Hematopoietic multipotent progenitor cell (in vitro differentiated cells): ENCODE measurements at places on chromosomes 2 and 18.

- no peak for DNase-seq
Measured at GRCh38 chr18:48947560-48947959, 3.2 kb downstream of the SMAD7 start.

DNA sequence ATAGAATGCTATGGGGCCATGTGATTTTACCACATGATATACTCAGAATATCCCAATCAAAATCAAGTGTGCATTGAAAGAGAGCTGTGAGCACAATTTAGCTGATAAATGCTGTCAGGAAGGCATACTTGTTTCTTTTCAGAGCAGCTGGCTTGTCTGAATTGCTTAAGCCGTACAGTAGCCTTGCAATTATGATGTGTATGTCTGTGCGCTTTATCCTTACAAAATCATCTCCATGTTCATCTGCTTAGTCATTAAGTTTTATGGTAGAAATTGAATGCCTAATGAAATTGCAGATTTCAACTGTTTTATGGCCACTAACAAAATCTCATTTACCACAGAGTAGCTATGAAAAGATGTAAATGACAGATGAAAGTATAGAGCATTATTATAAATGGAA lies 346.0 kb upstream of the DLGAP1 start:
- DNase-seq, result no peak

- peak; percentile 33 for DNase-seq
Measured at GRCh38 chr2:202237787-202238233, 587 bp downstream of the SUMO1 start.

- no peak for DNase-seq
Measured at GRCh38 chr18:46268671-46269070, 164.5 kb downstream of the HAUS1 start.

DNA sequence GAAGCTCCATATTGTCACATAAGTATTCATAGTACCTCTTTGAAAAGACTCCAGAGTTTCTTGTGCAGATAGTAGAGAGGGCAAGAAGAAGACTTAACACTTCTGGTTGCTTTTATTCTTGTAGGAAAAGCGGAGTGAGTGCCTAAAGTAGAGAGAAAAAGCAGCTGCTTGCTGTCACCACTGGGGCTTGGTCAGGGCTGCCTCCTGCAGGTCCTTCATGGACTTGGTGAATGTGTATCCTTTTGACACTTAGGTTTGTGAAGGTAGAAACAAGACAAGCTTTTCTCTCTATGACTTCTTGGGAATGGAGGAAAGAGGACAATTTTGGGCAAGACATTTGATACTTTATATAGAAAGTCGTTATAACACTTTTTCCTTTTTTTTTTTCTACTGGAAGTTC lies 312.8 kb upstream of the FANCL start:
- DNase-seq, result no peak

DNA sequence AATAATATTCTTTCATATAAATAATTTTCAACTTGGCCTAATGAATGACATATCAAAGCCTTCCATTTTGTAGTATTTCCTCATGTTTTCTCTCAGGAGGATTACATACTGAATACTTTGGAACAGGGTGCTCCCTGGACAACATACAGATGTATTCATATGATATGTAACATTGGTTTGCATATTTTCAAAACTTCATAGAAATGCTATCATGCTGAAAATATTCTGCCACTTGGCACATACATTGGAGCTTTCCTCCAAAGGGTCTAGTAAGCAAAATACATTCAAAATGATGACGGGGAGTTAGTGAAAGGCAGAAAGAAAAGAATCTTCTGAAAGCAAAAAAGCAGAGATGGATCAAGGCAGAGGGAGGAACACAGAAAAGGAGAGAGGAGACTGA lies 38.1 kb upstream of the RTN4 start:
- no peak for DNase-seq

DNA sequence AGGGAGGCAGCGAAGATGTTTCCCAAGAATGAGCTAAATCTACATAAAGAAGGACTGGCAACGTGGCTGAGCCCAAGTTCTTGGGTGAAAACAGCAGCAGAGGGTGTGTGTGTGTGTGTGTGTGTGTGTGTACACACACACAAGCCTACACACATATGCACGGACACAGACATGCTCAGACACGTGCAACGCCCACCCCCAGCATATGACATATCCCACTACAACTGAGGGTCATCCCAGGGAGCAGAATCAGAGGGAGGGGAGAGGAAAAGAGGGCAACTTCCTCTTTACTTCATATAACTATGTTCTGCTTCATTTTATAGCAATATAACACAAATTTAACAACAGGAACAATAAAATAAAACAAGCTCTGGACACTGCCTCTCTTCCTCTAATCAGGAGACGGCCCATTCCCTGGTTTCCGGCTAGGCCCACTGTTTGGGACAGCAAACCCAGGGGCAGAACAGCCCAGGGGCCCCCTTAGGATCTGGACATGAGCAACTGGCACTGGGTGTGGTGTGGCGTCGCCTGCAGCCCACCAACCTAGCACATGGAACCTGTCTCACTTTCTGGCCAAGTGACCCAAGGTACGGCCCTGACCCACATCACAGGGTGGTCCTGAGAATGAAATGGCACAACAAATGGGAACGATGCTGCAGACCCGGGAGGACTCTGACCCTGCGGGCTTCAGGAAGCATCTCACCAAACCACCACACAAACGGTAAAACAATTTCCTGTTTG lies 25.0 kb downstream of the FAM178B start:
- DNase-seq, result no peak

DNA sequence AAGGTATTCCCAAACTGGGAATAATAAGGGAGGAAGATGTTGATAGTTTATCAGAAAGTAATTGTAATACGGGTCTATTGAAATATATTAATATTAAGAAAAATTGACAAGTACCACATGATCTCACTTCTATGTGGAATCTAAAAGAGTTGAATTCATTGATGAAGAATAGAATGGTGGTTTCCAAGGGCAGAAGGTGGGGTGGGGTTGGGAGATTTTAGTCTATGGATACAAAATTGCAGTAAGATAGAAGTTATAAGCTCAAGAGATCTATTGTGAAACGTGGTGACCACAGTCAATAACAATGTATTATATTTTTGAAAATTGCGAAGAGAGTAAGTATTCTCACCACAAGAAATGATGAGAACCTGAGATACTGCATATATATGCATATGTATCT lies 38.9 kb downstream of the COL3A1 start:
- no peak for DNase-seq

- DNase-seq, result no peak
Measured at GRCh38 chr2:119259296-119259860, 35.7 kb downstream of the STEAP3 start.

- no peak for DNase-seq
Measured at GRCh38 chr2:59353306-59353921, 1112.3 kb upstream of the FANCL start.

- DNase-seq, result no peak
Measured at GRCh38 chr2:84297155-84297554, 161.9 kb downstream of the SUCLG1 start.

DNA sequence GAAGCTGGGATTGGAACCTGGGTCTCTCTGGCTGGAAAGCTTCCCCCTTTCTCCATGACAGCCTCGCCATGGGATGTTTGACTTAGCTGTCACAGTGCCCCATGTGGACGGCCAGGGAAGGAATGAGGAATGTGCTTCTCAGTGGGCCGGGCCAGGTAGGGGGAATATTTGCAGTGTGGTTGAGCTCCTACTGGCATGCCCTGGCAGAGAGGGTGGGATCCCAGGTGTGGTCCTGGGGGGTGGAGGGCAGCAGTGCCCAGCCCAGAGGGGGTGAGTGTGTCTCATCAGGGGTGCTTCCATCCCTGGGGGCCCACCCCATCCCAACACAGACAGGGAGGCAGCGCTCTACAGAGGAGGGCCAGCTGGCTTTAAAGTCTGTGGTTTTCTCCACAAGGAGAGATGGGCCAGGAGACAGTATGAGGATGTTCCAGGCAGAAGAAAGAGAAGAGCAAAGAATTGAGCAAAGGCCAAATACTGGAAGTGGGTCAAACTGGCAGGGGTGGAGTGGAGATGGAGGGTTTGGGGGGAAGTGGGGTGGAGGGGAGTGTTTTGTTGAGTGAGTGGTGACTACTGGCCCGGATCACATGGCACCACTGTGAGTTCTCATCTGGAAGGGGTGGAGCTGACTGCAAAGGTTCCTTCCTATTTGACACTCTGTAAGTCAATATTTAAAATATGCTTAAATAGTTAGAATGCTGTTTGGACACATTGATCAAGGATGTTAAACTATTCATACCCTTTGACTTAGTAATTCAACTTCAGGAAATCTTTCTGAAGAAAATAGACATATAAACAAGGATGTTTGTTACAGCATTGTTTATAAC lies 94.0 kb downstream of the MYCN start:
- DNase-seq, result no peak

- DNase-seq, result no peak
Measured at GRCh38 chr18:11251229-11251890, 102.0 kb upstream of the PIEZO2 start.

DNA sequence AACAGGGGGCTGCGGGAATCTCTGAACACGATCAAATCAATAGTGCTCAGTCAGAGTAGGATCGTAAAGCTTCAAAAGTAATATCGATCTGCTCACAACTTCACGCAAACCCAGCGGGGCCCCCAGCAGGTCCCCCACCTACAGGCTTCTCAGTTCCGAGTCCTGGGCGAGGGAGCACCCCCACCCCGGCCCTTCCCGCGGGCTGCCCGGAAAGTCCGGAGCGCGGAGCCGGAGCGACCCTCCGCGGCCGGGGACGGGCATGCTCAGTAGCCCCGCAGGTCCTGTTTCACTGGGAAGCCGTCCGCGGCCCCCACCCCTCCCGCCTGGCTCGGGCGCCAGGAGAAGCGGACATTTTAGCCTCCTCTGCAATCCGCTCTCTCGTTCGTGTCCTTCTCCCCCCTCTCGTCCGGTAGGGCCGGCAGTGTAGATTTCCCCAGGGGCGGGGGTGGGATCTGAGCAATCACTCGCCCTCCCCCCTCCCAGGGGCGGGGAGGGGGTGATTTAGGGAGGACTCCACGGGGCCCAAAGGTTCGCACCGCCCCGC lies 3.3 kb upstream of the SPRED2 start:
- no peak for DNase-seq

DNA sequence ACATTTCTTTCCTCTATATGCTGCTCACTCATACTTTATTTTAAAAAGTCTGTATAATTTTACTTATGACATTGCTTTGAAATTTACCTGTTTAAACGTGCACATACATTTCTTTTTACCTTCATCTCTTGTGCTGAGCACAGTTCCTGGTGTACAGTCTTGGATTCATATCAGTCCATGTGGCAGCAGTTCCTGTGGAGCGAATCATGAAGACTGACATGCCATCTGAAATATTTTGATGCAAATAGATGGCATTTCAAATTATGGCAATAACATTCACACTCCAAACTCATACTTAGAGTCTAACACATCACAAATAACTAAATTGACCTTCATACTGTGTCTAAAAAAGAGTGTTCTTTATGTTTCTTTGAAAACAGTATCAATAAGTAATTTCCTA lies 90.3 kb upstream of the CDH2 start:
- no peak for DNase-seq

- peak; percentile 72 for DNase-seq
Measured at GRCh38 chr2:25567406-25567805, 106.0 kb downstream of the DTNB start.

- no peak for DNase-seq
Measured at GRCh38 chr2:85956646-85957039, 67.9 kb upstream of the ST3GAL5 start.

DNA sequence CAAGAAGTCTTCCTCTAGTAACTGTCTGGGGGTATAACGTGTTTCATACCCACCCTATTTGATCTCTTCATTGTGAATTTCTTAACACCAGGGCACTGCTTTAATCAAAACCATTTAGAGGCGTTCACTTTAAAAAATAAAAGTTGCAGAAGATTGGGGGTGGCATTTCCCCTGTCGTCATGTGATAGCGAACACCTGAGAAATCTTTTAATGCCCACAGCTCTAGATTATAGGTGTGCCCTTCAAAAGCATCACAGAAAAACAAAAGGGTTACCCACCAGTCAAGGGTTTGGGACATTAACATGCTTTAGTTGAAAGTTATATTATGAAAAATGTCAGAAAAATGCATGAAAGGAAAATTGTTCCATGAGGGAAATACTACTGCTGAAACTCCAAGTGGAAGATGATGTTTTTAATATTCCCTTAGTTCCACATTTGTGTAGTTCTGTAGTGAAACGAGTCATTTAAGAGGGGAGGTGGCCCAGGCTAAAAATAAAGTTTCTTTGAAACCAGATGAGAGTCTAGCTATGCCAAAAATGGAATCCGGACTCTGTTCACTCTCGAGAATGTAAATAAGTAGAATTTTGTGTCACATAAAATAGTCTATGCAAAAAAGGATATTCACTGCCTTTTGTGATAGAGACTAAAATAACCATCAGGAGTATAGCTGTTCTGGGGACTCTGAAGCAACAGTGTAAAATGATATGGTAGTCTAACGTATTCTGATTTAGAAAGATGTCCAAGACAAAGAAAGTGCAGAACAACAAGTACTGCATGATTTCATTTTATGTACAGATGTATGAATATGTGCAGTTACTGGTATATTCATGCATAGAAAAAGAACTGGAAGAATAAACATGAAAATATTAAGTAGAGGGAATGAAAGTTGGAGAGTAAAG lies 95.3 kb downstream of the TMEM247 start:
- DNase-seq, result no peak

GRCh38 chr2:241489733-241490680 lies 18.4 kb downstream of the STK25 start:
- DNase-seq, result no peak

DNA sequence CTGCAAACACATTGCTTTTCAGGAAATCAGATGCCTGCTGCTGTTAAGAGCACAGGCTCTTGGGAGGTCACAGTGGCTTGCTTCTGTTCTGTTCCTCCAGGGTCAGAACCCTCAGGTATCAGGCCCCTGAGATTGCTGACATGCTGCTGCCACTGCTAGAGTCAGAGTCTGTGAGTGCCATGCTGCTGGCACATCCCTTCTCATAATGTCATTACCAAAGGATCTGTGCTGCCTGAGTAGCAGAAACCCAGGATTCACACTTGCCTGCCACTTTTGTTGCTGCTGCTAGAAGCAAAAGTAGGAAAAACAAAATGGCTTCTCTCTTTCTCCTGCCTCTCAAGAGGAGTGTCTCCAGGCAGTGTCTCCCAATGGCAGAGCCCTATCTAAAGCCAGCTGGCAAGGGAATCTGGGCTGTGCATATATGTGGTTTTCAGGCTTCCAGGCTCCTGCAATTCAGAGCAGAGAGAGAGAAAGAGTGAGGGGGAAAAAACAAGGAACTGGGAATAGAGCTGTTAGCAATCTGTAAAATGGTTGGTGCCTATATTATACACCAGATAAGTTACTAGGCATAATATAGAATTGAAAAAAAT lies 180.3 kb downstream of the MYCN start:
- DNase-seq, result no peak

GRCh38 chr18:13423352-13423751 lies 204.8 kb downstream of the LDLRAD4 start:
- no peak for DNase-seq
